ENCODE measurements at places on chromosomes 5 and 9.

GRCh38 chr5:308672-309271 is 12.7 kb upstream of the AHRR start:
- DNase-seq = no peak

GRCh38 chr5:91419571-91420537 is 36.7 kb upstream of the ARRDC3 start:
- no peak for DNase-seq

DNA sequence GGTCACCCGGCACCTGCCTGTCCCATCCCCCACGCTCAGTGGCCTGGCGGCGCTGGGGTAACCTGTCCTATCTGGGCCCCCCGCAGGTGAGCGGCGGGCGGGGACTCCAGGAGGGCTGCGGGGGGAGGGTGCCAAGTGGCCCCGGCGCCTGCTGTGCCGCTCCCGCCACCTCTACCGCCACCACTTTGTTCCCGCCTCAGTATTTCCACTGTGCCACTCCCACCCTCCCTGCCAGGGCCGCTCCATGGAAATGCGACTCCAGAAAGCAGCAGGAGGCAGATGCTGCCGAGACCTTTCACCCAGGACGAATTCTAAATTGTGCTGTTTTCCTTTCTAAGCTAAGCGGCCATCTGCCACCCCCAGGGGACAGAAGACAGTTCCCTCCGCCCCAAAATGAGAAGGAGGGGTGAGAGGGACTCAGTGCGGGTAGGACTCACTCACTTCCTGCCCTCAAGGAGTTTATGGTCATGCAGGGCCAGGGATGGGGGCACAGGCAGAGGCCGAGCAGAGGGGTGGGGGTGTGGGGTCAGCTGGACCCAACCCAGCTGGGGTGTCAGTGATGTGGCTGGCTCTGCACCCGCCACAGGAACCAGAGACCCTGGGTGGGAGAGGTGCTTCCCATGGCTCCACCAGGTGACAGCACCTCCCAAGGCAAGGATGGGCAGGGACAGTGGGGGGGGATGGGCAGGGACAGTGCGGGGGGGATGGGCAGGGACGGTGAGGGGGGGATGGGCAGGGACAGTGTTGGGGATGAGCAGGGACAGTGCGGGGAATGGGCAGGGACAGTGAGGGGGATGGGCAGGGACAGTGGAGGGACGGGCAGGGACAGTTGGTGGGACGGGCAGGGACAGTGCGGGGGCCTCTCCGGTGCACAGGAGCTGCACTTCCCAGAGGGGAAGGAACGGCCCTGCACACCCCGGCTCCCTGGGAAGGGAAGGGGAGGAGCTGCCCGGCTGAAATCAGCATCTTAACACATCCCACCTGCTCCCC is 17.8 kb downstream of the NOTCH1 start:
- DNase-seq = no peak

DNA sequence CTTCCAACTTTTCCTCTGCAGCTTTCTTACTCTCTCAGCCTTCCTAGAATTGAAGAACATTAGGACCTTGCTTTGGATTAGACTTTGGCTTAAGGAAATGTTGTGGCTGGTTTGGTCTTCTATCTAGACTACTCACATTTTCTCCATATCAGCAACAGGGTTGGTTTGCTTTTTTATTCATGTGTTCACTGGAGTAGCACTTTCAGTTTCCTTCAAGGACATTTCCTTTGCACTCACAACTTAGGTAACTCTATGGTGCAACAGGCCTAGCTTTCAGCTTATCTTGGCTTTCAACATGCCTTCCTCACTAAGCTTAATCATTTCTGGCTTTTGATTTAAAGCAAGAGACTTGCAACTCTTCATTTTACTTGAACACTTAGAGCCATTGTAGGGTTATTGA is 153.1 kb downstream of the CCDC192 start:
- no peak for DNase-seq

GRCh38 chr9:89422151-89422975 is 75.5 kb downstream of the SEMA4D start:
- no peak for DNase-seq

DNA sequence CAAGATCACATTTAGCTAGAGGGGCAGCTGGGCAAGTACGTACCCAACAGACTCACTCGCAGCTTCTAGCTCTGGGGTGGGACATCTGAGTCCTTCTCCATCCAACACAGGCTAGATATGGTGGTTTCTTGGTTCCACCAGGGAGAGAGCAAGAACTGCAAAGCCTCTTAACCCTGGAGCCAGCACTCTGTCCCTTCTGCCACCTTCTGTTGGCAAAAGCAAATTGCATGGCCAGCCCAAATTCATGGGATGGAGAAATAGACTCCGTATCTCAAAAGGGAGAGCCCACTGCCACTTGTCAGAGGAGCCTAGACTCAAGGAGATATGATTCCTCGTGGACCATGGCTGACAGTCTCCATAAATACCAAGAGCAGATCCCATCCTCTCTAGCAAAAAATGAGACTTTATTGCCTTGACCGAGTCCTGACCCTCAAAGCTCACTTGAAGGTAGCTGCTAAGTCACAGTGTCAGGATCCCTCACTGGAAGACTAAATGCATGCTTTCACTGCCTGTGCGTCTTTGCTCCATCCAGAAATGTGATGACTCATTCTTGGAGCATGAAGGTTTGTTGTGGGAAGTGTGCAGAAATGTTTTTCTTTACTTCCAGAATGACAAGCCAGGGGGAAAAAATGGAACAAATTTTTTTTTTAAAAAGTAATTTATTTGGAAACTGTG is 28.8 kb upstream of the ROR2 start:
- no peak for DNase-seq

GRCh38 chr5:101976933-101977332 is 319.2 kb downstream of the SLCO4C1 start:
- no peak for DNase-seq

DNA sequence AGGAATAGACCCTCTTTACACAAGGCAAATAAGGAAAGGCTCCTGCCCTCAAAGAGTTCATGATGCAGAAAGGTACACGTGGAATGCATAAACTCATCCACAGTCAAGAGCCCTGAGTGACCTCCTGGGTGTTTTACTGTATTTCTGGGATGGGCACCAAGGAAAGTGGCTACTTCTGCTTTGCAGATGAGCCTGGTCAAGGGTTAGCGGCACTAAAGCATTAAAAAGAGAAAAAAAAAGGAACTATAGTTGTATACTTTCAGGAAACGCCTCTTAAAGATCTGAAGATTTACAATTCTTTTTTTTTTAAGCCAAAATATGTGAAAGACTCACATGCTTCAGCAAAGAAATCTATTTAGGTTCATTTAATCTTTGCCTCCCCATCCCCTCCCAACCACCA is 366.2 kb upstream of the PDE4D start:
- DNase-seq = no peak

DNA sequence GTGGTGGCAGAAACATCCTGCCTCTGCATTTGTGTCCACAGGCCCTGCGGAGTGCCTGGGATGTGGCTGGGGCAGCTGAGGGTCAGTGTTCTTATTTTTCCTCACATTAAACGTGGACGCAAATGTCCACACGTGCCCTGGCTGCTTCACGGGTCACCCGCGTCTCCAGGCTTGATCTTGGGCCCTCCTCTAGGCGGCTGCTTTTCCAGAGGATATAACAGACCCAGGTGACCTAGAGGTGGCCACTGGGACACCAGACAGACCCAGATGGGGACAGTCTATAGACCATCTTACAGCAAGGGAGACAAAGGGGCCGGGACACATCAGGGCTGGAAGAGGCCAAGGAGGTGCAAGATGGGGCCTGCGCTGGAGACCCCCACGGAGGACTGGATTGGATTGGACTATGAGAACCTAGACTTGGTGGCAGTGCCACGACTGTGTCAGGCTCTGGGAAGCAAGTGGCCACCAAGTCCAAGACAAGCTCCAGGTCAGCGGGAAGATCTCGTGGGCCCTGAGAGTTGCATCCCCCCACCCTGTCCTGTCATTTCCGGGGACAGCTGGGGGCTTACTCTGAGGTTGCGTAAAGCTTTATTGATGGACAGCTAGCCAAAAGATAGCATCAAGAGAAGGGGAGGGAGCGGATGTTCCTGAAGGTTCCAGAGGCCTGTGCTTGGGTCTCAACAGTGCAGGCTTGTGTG is 6.9 kb downstream of the WNK2 start:
- DNase-seq = no peak

GRCh38 chr5:97102010-97102470 is 40.4 kb downstream of the LIX1 start:
- DNase-seq = peak; percentile 34

DNA sequence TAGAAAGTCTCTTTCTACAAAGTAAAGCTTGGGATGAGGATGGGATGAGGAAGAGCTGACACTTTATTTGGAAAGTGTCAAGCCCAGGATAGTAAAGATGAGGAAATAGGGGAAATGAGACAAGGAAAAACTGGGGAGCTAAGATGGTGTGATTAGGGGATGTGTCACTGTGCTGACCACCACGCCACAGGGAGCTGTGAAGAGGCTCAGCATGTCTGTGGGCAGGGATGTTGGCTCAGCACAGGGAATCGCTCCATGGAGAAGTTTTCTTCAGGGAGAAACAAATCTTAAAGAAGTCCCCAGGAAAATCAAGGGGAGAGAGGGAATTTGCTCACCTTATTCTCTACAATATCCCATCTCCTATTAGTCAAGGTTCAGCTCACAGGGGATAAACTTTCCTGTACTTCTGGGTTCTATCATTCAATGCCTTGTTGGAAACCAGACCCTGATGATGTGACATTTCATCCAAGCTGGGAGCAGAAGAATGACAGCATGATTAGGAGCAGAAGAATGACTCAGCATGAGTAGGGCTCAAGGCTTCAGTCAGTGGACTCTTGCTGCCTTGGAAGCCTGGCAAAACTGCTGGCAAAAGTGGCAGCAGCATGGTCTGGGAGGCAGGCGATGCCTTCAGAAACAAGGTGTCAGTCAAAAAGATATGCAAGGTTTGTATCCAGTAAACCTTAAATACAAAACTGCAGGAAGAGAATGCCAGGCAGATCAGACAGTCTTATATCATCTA is 4.9 kb downstream of the HSPB3 start:
- DNase-seq = no peak

DNA sequence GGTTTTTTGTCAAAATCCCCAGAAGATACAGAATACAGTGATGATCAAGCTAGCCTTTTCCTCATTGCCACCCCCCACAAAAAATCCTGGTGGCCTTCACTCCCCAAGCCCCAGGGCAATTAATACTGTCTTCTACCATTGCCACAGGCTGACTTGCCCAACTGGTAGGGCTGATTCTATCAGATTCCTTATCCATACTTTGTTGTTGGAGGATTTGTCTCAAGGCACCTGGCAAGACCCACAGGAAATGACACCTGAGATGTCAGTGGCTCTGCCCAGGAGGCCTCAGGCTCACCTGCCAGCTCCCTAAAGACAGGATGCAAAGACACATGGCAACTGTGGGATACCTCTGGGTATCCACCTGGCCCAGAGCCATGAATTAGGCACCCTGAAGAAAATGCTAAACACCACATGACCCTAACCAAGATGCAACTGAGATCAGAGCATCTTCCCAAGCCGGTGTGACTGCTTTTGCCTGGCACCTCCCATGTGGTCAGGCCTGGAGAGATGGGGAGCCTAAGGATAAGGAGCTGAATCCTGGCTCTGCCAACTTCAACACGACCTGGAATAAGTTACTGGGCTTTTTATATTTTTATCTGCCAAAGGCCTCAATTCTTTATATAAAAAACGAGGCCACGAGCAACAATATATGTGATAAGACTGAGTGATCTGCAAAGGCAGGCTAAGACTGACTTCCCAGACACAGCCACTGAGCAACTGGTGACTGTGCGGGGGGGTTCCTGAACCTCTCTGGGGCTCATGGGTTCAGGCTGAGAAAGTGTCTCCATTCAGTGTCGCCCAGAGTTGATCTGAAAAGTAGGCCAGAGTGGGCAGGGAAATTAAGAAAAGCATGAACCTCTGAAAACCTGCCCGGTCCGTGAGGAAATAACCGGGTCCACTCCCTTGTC is 944 bp downstream of the ATOX1 start:
- no peak for DNase-seq

DNA sequence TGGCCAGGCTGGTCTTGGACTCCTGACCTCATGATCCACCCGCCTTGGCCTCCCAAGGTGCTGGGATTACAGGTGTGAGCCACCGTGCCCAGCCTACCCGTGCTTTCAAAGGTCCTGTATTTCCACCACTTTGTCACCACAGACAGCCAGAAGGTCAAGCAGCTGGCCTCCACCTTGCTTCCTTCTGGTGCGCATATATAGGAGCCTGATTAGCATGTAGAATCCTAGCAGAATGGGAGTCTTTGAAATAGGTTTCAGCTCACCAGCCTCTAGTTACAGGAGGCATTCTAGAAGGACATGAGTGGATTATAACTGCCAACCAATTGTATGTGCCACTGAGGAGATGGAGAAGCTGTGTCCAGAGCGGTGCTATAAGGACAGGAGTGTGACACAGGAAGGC is 18.9 kb downstream of the POLR1E start:
- DNase-seq = no peak

DNA sequence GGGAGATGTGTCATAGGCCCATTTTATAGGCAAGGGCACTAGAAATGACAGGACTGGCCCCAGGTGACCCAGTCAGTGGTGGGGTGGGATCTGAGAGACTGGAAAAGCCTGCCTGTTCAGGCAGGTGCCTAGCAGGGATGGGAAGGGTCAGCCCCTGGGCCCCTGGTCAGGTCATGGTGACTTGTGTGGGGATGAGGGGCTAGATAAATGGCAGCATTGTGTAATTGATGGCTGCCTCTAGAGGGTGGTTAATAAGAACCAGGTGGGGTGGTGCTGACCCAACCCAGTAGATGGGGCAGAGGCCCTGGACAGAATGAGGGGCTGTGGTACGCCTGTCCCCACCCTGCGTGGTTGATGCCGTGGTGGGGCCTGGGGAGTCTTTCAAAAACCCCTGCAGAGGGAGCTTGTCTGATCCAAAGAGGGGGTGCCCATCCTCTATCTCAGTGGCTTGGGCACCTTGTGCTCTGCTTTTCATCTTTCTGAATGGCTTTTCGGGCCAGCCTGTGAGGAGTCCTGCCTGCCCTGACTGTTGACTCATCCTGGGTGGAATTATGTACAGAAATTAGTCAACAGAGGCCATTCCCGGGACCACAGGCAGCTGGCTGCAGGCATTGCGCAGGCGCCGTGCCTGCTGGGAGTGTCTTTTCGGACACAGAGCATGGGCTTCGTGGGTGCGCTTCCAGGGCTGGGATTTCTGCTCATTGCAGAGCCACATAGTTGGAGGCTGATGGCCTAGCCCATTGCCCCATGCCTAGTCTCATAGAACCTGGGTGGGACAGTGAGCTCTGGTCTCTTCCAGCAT is 93.6 kb upstream of the PITX1 start:
- no peak for DNase-seq

Data from nucleus accumbens (tissue), 56 donors.